HTR-8/SVneo (cell line): ENCODE measurements at places on chromosomes 11 and 22.

GRCh38 chr11:110377434-110377833, 52.3 kb upstream of the FDX1 start:
- no peak for DNase-seq

DNA sequence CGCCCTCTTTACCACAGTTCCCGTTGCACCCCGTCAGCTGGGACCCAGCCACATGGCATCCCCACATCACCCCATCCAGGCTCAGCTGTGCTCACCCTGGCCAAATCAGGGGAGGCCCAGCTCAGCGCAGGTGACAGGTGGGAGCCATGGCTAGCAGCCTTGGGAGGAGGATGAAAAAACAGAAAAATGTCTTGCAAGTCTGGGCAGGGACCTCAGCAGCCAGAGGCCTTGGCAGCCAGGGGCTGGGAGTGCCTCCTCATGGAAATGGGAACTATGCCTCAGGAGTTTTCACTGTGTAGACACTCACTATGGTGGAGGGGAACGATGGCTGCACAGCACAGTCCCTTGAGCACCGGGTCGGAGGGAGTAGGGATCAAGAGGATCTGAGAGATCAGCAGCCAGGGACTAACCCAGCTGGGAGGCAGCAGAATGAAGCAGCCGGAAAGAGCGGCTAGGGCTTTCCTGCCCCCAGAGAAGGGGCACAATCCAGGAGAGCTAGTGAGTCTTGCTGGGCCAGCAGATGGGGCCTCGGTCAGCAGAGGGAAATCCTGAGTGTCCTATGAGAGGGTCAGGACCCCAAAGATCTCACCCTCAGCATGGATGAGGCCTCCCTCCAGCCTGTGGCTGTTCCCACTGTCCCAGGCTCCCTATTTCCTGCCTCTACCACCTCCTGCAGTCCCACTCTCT, 6.2 kb upstream of the FTH1 start:
- DNase-seq, result no peak

DNA sequence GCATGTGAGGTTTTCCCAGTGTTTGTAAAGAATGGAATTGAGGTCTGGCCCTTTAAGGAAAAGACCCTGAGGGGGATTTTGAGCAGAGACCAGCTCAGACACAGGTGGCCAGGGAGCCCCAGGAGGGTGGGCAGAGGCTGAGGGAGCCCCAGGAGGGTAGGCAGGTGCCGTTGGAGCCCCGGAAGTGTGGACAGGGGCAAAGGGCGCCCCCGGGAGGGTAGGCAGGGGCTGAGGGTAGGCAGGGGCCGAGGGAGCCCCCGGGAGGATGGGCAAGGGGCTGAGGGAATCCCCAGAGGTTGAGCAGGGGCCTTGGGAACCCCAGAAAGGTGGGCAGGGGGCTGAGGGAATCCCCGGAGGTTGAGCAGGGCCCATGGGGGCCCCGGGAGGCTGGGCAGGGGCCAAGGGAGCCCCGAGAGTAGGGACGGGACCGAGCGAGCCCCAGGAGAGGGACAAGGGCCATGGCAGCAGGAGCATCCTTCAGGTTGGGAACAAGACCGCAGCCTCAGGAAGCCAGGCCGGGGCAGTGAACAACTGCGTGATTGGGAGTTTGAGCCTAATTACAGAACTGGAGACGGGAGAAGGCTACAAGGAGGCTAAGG, 292.0 kb downstream of the BRD1 start:
- no peak for DNase-seq

DNA sequence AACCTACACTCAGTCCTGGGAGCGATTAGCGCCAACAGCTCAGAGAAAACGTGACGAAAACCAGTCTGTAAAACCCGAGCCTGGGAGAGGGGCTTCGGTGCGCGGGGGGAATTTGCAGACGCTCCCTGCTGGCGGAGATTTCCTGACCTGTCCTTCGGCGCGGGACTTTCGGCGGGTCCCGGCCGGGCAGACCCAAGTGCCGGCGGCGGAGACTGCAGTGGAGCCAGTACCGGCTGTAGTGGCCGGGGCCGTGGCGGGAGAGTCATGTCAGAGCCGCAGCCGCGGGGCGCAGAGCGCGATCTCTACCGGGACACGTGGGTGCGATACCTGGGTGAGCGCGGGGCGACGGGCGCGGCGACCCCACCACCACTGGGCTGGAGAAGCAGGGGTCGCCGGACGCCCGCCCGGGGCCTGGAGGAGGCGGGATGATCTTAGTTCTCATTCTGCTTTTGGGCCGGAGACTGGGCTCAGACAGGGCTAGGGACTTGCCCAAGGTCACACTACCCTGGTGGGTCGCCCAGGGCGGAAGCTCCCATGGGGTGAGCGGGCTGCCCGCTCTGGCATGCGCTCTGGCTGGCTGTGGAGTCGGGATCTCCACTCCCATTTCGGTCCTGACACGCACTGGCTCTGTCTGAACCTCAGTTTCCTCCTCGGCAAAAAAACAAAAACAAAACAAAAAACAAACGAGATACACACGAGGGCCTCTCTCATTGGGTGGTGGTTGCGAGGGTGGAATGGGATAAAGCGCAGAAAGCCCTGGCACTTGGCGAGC, at the start of gene MTFP1:
Gene MTFP1 (plus strand): TSS at position 153 of the 772 bp plus-strand sequence. CDS start 112 bp downstream, at position 265.
- peak; percentile 47 for DNase-seq

GRCh38 chr11:57403802-57404147, 13.3 kb upstream of the PRG2 start:
- DNase-seq, result no peak

DNA sequence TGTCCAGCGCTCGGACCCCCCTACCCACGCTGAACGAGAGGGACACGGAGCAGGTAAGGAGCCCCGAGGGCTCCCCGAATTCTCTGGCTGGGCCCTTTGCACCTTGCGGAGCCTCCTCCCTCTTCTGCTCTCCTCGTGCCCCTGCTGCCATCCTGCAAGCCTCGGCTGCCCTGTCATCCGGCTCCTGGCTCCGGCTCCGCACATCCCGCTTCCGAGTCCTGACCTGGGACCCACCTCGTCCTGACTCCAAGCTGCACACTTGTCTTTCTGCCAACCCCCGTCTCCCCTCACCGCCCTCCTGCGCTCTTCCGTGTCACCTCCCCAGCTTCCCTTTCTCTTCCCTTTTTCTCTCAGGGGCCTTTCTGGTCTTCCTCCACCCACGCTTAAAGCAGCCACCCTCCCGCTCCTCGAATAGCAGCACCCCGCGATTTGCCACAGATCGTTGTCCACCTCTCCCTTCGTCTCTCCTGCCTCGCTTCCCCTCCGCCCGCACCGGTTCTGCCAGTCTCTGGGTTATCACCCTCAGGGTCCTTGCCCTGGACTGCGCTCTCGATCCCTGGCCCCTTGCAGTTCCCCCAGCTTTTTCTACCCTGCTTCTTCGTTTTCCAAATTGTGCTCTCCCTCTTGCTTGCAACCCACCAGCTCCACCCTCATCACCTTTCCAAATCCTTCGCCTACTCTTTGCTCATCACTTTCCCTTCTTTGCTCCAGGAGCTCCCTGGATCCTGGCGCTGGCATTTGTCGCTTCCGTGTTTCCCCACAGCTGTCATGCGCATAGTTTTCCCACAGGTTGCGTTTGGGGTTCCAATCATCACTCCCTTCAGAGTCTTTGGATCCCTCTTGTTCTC, 822 bp downstream of the MARK2 start:
- DNase-seq, result no peak

DNA sequence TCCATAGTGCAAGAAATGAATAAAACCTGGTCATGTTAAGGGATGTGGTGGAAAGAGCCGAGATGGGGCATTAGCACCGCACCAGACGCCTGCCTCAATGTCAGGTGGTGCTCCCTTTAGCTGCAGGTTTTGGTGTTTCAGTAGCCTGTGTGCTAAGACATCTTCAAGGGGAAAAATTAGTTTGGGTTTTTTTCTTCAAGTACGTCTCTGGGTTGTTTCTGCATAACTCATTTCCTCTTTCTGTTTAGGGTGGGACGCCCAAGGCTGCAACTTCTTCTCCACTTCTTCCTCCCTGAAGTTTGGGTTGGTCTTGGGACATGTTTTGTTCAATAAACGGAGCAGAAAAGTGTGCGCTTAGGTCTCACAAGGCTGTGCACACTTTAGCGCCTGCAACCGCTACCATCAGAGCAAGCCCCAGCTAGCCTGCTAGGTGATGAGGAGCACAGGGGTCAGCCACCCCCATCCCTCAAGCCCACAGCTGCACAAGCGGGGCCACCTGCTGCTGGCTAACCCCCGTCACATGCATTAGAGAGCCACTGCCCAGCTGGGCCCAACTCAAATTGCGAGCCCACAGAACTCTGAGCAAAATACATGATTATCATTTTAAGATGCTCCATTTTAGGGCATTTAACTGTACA, 1495.7 kb downstream of the TBC1D22A start:
- DNase-seq, result no peak

- DNase-seq, result no peak
Measured at GRCh38 chr11:62433904-62434276, 15.1 kb downstream of the SCGB1A1 start.

GRCh38 chr11:111941963-111942362, 4.8 kb downstream of the DIXDC1 start:
- no peak for DNase-seq

DNA sequence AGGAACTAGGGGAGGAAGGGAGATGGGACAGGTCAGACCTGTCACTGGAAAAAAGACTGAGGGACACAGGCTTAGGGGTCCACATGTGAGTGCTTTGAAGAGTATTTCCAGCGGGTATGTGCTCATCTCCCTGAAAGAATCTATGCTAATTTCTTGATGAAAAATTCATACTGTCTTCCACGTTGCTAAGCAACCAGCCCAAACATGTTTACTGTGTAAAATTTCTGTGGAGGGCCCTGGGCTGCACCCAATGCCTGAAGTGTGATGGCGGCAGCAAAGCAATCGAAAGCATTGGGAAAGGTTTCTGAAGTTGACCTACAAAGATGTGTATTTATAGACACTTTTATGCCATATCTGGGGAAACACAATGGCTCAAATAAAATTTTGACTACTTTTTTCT, 7.4 kb downstream of the SYT13 start:
- DNase-seq, result no peak

GRCh38 chr11:2100361-2101170, 38.6 kb downstream of the IGF2 start:
- DNase-seq, result no peak

GRCh38 chr11:1157645-1158591, at the start of gene MUC5AC:
Gene MUC5AC, plus strand, starts transcription at chr11:1157953. Its CDS starts 47 bp downstream, at chr11:1158000.
- DNase-seq, result no peak

- peak; percentile 38 for DNase-seq
Measured at GRCh38 chr11:8988329-8989234, 15.2 kb downstream of the NRIP3 start.

DNA sequence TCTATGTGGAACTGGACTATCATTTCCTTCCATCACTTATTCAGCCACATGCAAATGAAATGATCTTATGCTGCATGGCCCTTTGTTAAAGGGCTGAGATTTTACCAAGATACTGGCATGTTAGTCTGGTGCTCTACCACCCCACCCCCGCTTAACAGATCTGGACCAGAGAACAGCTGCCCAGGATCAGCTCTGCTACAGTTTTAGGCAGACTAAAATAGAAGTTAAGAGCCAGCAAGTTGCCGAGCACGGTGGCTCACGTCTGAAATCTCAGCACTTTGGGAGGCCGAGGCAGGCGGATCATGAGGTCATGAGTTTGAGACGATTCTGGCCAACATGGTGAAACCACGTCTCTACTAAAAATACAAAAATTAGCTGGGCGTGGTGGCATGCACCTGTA, 4.6 kb downstream of the DDB1 start:
- no peak for DNase-seq

DNA sequence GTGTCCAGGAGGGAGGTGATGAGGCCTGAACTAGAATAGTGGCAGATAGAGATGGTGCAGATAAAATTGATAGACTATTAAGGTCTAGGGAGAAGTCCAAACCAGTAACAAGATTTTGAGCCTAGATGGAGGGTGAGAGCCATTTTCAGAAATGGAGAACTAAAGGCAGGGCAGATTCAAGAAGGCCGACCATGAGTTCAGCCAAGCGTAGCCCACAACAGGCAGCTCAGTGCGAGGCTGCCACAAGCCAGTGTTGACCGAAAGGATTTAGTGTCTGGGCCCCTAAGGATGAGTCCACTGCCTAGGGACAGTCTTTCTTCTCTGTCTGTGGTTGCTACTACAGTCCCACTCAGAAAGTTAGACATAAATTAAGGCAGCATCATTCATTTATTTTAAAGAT, 51.7 kb downstream of the PPP2R1B start:
- DNase-seq, result no peak

- DNase-seq, result peak; percentile 27
Measured at GRCh38 chr11:132941024-132941646, 591.2 kb downstream of the OPCML start.
